ENCODE measurements at places on chromosomes 7 and 10. TPM values are rescaled to one million over a fixed set of nuclear protein-coding genes. Genes with fewer than 3 reads are reported as not detected.

- DNase-seq = no peak
Measured at GRCh38 chr10:100968863-100969186, 479 bp upstream of the SEMA4G start.

TMEM213 gene
- not detected for total RNA-seq

GRCh38 chr7:31828520-31828919, 141.5 kb downstream of the PPP1R17 start:
- DNase-seq = no peak

DNA sequence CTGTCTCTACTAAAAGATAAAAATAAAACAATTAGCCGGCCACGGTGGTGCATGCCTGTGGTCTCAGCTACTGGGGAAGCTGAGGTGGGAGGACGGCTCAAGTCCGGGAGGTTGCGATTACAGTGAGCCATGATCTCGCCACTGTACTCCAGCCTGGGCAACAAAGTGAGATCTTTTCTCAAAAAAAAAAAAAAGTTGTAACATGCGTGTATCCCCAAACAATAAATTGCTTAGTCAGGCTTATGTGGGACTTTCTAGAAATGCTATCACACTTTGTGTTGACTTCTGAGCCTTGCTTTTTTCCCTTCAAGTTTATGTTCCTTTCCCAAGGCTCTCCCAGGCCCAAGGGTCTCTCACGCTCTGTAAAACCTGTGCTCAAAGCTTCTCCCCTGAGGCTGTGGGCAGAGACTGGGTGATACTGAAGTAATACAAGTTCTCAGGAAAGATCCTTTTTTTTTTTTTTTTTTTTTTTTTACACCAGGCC, 88.0 kb upstream of the TNS3 start:
- DNase-seq = no peak

DNA sequence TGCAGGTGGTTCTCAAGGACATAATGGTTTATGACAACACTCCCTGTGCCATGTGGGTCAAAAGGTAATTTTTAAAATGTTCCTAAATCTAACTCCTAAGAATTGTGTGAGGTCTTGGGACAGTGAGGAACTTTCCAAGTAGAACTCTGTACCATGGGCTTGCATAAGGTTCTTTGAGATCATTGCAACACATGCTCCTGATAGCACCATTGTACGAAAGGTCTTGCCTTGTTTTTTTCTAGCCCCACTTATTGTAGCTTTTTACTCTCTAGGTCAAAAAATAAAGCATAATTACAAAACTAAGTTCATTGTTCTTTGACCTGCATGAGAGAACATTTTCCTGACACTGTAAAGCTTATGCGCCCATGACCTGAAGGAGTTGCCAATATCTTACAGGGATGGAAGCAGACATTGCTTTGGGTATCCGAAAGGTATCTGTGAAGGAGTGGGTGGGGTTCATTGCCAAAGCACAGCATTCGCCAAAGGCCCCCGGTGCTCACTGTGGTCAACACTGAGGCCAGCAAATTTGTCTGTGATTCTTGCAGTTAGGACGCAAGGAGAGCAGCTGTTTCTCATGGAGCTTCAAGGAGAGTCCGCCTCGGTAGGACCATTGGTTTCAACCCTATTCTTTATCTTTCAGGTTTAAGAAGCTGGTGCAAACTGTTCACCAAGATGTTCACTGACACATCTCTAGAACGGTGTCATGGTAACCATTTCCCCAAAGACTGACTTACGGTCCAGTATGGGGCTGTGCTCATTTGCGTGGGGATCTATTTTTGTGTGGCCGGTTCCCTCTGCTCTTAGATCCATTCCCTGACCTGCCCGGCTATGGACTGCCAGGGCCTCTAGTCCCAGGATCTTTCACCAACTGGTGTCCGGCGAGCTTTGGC, 7.6 kb upstream of the PRKAG2 start:
- no peak for DNase-seq

HOXA6 gene
- total RNA-seq = not detected

TUBAL3 gene
- not detected for total RNA-seq

- DNase-seq = no peak
Measured at GRCh38 chr7:127504715-127505114, 80.7 kb downstream of the GCC1 start.

- no peak for DNase-seq
Measured at GRCh38 chr7:105345725-105346124, 43.0 kb downstream of the SRPK2 start.

SPOCK2 gene
- total RNA-seq = 69.2 TPM

ZPBP gene
- 0.22 TPM for total RNA-seq

EN2 gene
- total RNA-seq = not detected

DNA sequence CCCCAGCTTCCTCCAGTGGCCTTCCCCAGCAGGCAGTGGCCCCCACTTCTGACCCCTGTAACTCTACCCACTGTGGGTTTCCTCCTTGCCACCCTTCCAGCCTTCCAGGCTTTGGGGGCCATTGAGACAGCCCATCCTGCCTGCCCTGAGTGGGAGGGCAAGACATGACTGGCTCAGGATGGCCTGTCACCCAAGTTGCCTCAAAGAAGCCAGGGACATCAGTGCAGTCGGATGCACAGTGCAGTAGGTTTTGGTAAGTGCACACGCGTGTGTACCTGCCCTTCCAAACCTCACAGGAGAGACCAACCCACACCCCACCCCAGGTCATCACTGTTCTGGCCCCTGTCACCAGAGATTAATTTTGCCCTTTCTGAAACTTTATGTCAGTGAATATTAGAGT, 22.7 kb downstream of the ZMIZ2 start:
- DNase-seq = no peak

FGL2 gene
- total RNA-seq = 2.2 TPM

CYP51A1 gene
- total RNA-seq = 44.5 TPM

- DNase-seq = no peak
Measured at GRCh38 chr7:131189488-131189887, 138.2 kb upstream of the MKLN1 start.

CALHM1 gene
- not detected for total RNA-seq

DNA sequence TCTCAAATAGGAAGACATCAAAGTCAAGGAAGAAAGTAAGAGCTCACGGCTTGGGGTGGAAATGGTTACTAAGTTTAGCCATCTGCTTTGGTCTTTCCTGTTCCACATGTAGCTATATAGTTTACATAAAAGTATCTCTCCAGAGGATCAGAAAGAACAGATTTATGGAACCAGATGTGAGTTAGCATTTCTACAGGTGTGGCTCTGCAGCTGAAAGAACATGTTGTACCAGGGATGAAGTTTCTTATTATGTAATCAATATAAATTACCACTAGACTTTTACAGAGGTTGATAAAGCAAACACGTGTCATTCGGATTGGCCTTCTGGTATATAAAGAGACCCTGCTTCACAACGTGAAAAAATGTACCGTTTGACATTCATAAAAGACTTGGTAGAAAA, 19.9 kb downstream of the CALD1 start:
- no peak for DNase-seq

DNA sequence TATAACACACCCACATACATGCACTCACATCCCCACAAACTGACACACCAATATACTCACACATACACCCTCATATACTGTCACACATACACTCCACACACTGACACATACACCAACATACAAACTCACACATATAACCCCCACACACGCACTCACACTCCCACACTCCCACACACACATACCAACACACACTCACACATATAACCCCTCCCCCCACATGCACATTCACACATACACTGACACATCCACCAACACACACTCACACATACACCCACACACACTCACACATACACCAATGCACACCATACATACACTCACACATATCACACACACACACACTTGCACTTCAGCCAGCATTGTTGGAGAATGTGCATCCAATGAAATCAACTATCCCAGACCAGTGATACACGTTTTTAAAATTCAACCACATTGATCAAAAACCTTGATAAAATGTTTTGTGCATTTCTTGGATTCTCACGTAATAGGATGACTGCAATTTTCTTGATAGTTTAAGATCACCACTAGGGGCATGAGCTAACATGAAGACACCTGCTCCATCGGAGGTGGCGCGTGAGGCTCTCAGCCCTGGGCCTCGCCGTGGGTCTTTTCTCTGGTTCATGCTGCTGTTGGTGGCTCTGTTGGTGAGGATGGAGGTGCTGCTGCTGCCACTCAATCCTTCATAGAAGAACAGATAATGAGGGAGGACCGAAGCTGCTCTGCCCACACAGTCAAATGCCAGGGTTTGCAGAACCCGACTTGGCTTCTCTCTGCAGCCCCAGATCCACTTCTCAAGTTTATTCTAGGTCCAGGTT, 32.1 kb upstream of the CHST15 start:
- DNase-seq = no peak

PRPS1L1 gene
- not detected for total RNA-seq

GRCh38 chr7:29494350-29494749, 69.3 kb upstream of the PRR15 start:
- no peak for DNase-seq

ST8SIA6 gene
- not detected for total RNA-seq

DNA sequence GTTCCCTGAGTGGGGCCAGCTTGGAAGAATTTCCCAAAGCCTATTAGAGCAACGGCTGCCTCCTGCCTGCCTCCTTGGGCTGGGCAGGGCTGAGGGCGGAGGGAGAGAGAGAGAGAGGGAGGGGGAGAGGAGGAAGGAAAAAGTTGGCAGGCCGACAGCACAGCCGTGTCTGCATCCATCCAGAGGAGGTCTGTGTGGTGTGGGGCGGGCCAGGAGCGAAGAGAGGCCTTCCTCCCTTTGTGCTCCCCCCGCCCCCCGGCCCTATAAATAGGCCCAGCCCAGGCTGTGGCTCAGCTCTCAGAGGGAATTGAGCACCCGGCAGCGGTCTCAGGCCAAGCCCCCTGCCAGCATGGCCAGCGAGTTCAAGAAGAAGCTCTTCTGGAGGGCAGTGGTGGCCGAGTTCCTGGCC, at the start of gene AQP1:
Gene AQP1 (plus strand): TSS at position 293 of the 409 bp plus-strand sequence. CDS start 57 bp downstream, at position 350.
- no peak for DNase-seq

ZNF804B gene
- total RNA-seq = not detected

- no peak for DNase-seq
Measured at GRCh38 chr7:106774768-106775551, 90.1 kb upstream of the PIK3CG start.

DNA sequence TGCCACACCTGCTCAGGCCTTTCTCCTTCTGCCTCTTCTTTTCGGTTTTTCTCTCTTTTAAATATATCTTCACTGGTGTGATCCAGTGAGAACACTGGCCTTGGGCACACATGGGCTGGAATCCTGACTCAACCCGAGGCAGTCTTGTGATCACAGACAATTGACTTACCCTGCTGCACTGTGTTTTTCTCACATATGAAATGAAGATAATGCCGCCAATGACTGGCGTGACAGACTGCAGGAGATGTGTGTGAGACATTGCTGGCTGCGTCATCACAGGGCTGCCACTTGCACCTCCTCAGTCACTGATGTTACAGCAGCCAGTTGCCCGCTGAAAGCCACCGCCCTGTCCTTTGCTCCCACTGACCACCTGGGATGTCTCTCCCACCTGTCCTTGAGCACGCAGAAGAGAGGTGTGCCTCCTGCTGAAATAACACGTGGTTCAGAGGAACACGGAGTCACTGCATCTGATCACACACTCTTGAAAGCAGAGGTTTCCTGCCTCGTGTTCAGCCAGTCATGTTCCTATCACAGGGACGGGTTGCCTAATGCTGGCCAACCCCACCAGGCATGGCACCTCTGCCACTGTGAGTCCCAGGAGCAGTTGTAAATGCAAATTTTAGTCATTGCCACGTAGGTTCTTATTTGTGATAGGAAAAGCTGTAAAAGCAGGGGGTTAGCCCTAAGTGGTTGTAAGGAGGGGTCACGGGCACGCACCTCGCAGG, 124.6 kb upstream of the LANCL2 start:
- no peak for DNase-seq

DNA sequence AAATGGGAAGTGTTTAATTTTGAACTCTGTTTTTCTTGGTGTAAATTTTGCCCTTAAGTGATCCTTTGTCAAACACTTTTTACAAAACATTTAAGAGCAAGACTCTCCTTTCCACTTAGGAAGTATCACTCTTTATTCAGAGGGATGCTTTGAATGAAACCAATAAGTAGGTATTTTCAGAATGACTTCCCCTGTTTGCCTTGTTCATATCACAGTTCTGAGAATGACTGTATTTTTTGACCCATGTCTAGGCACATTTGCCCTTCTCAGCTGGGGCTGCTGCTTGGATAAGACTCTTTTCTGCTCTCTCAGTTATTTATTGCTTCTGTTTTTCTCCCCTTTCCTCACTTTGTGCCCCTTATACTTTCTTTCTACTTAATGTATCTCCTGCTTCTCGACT, 98.2 kb downstream of the CCNY start:
- DNase-seq = no peak

GRCh38 chr7:85095366-85095765, 91.5 kb downstream of the SEMA3D start:
- DNase-seq = no peak

DNA sequence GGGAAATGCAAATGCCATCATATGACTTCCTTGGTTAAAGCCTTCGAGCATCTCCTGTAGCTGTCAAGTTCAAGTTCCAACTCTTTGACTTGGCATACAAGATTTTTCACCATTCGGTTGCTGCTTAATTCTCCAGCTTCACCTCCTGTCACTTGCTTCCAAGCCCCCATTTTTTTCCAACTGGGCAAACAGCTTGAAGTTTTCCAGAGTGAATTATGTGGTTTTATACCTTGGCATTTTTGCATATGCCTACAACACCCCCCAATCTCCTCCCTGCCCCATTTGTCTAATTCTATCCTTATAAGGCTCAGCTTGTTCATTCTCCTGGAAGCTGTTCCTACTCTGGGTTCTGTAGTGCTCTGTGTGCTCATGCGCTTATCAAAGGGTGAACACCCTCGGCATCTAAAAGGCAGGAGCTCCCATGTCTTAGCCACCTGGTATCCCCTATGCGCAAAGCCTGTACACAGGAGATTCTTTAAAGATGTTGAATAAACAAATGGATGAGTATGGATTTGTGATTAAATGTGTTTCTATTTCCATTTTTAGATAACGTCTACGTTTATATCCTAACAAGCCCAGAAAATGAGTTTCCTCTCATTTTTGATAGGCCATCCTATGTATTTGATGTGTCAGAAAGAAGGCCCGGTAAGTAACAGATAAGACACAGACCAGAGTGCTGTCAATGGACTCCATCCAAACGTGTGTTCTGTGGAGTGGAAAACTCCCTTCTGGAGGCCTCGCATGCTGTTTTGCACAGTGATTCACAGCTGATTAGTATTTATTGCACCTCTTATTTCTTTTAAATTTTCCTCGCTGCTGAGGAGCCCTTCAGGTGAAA, 52.5 kb downstream of the CDHR3 start:
- no peak for DNase-seq

SFMBT2 gene
- 18.3 TPM for total RNA-seq

DNA sequence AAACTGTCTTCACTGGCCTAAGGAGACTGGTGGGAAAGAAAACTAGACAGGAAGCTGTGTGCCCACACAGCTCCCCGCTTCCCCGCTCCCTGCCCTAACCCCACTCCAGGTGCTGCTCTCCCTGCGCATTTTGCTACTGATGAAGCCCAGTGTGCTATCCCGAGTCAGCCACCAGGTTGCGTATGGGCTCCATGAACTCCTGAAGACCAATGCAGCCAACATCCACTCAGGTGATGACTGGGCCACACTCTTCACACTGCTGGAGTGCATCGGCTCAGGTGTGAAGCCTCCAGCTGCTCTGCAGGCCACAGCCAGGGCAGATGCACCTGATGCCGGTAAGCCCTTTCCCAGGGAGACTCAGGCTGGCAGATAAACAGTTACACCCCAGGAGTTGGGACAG, 20.3 kb upstream of the NFKB2 start:
- DNase-seq = no peak

MALRD1 gene
- total RNA-seq = not detected

CARD11 gene
- total RNA-seq = 72.1 TPM
